ENCODE measurements at places on chromosomes 4 and X.

DNA sequence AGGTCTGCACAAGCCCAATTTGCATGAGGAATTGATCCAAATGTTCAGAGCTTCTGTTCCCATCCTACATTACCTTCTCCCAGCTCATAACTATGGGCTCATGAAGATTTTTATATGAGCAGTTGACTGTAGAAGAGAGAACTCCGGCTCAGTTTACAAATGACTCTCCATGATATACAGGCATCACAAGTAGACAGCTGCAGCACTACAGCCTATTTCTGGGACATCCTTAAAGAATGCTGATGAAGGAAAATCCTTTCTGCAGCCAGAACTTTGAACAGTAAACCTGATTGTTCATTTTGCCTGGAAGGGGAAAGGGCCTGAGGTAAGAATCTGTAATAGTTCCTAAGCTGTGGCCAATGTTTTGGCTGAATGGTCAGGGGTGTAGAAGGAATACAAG lies 174.1 kb upstream of the CXCL13 start:
- DNase-seq: no peak

DNA sequence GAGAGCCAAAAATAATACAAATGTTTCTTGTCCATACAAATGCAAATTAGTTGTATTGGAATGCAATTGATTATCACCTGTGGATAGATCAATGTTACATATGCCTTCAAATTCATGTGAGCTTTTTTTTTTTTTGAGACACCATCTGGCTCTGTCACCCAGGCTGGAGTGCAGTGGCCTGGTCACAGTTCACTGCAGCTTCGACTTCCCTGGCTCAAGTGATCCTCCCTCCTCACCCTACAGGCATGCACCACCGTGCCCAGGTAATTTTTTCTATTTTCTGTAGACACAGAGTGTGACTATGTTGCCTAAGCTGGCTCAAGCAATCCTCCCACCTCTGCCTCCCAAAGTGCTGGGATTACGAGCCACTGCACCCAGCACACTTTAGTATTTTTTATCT lies 38.6 kb upstream of the TMEM184C start:
- DNase-seq: no peak

DNA sequence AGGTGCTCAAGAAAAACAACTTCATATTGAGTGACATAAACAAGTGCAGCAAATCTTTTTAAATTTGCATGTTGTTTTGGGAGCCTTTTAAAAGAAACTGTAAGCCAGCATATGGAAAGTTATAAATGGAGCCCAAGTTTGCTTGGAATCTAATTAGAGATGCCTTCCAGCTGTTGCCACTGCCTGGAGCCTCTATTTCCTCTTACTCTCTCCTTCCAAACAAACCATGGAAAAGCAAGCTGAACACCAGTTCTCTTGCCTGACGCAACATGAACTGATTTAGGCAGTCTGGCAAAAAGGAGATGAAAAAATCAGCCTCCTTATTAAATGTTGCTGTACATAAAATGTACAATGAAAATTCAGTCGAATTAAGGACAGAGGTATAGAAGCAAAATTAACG lies 21.5 kb downstream of the ARSJ start:
- no peak for DNase-seq

- no peak for DNase-seq
Observed at GRCh38 chr4:95466791-95467190, 82.0 kb downstream of the UNC5C start.

DNA sequence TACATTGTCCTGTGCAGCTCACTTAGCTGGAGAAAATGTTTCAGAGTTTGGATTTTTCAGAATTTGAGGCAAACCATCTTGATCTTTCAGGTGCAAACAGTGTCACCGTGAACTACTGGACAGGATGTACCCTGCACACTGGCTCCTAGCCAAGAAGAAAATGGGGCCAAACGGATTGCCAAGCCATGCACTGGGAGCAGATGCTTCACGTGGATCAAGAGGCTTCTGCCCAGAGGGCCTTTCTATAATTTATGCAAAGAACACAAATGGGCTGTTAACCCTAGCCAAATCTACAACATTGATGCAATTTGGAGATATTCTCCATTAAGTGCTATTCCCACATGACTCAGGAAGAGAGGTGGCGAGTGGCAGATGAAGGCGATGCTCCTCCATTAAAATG lies 46.9 kb upstream of the ATP8A1 start:
- DNase-seq: no peak

GRCh38 chr4:90582087-90582486 lies 454.9 kb downstream of the CCSER1 start:
- no peak for DNase-seq

DNA sequence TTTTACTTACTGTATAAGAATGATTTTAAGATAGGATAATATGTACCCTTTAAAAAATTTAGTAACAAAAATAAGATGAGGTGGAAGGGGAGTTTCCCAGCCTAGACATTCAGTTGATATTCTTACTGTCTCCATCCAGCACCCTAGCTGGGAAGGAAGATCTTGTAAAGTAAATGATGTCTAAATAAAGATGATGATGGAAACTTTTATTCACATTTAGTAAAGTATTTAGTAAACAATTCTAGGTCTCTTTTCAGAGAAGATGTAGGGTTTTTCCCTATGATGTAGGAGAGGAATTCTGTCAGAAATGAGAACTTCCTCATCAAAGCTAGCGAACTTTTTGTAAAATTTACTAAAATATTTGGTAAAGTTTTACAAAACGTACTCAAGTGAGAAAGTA lies 136.8 kb downstream of the RAPGEF2 start:
- DNase-seq: no peak

DNA sequence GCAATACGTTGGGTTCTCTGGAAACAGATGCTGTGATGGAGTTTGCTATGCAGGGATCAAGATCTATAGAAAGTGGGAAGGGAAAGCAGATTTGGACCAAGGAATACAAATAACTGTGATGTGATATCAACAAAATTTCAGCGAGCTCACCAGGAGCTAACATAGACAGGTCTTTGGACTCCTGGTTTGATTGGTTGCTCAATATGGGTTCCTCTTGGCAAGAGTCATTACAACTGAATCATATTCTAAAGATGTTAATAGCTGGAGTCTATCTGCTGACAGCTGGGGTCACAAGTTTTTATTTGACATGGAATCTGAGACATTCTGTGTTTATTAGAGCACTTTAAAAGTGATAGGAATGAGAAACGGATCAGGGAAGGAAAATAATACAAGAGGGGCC lies 637.6 kb upstream of the GNPDA2 start:
- no peak for DNase-seq

DNA sequence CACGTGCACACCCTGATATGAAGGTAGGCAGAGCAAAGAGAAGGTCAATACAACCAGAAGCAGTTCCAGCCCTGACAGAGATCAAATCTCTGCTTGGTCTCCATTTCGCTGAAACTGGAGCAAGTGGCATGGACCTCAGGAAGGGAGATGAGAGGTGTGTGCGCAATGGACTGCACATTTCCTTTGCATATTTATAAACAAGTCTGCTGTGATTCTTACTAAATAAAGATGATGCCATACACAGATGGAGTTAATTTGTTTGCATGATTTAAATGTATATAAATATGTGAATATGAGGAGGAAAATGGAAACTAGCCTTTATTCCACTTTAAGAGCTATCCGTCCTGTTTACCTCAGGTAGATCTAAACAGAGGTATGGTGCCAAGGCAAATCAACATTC lies 2.1 kb upstream of the SCRG1 start:
- no peak for DNase-seq

DNA sequence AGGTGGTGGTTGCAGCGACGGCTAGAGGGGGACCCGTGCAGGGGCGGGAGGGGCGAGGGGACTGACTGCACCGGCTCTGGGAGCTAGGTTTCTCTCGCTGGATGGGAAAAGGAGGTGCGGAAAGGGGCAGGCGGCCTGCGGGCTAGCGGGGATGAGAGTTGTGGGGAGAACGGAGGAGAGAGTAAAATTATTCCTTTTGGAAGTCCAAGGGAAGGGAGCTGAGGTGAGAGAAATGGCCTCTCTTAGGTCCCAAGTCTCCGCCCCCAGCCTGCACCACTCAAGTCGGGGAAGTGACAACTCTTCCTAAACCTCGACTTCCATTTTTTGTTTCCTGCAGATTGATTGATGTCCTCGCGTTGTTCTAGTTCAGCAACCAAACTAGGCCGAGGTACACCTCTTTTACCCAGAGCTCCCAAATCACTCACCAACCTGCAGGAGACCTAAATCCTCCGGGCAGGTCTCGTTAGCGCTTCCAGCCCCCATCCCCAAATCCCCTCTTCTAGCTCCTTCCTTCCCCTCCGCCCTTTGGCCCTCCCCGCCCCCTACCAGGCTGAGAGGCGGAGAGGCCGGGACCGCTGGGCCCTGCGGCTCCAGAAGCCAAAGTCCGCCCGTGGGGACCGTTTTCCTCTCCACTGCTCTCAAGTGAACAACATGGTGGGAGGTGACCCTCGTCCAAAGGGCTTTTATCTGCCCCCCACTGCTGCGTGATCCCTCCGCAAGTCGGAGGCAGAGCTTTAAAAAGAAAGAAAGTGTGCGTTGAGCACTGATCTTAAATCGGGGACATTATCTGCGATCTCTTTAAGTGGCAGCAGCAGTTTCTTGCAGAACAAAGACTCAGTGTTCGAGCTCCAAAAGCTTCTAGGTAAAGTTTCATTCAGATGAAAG lies 7.3 kb downstream of the PITX2 start:
- DNase-seq: no peak

- DNase-seq: no peak
Observed at GRCh38 chr4:26237916-26238315, 82.9 kb upstream of the RBPJ start.

GRCh38 chrX:2351999-2352995 lies 148.5 kb downstream of the DHRSX start:
- peak; percentile 27 for DNase-seq

DNA sequence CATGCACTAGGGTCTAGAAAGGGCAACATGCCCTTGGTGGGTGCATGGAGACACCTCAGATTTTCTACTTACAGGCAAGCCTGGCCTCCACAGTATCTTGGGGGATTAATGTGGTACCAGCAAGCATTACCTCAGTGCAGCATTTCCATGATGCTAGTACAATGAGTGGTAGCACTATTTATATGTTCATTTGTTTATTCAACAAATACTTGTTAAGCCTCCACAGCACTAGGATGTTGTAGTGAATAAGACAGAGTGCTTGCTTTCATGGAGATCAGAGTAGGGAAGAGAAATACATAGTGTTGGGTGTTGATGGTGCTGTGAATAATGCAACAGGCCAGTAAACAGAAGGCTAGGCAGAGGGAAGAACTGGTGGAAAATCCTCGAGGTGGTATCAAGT lies 133.4 kb downstream of the KLHL8 start:
- DNase-seq: no peak

- no peak for DNase-seq
Observed at GRCh38 chrX:9729171-9729885, 36.3 kb downstream of the GPR143 start.

GRCh38 chrX:10197279-10198210 lies 40.8 kb downstream of the CLCN4 start:
- DNase-seq: no peak
